ENCODE measurements at places on chromosomes 1 and 21. TPM values are rescaled to one million over a fixed set of nuclear protein-coding genes. Genes with fewer than 3 reads are reported as not detected.

PRAMEF7 gene
- not detected for total RNA-seq

KRTAP13-2 gene
- total RNA-seq: not detected

CDCA8 gene
- total RNA-seq: 1.6 TPM

PTPRC gene
- 1,334 TPM for total RNA-seq

PADI1 gene
- not detected for total RNA-seq

PLA2G2F gene
- not detected for total RNA-seq

MYCL gene
- total RNA-seq: 0.92 TPM

MIXL1 gene
- total RNA-seq: not detected

EXTL1 gene
- total RNA-seq: not detected
